GM12878 (cell line): ENCODE measurements at places on chromosomes 6 and 20. TPM values are rescaled to one million over a fixed set of nuclear protein-coding genes. Genes with fewer than 3 reads are reported as not detected.

AARS2 gene
- total RNA-seq = 16.0 and 18.3 TPM in 2 replicates

LY86 gene
- total RNA-seq = 68.2 and 77.3 TPM in 2 replicates

SIRPD gene
- total RNA-seq = 0.51 and 1.1 TPM in 2 replicates

EBF4 gene
- 0.13 TPM in 1 of 2 replicates, not detected in the other for total RNA-seq

DACT2 gene
- not detected in 2 replicates for total RNA-seq
